Activated CD8-positive, alpha-beta T cell treated with anti-CD3 and anti-CD28 coated beads for 36 hours (primary cell): ENCODE measurements at places on chromosomes 3 and 15.

GRCh38 chr15:64755427-64755940 is 19.9 kb downstream of the RBPMS2 start:
- no peak for DNase-seq

- no peak for DNase-seq
Measured at GRCh38 chr3:117630885-117631284, 921.3 kb downstream of the TUSC7 start.

- no peak for DNase-seq
Measured at GRCh38 chr3:127068871-127069270, 86.0 kb downstream of the PLXNA1 start.

- no peak for DNase-seq
Measured at GRCh38 chr3:123869165-123869564, 15.0 kb downstream of the MYLK start.

GRCh38 chr15:69615736-69616135 is 163.1 kb downstream of the RPLP1 start:
- DNase-seq: no peak

- DNase-seq: no peak
Measured at GRCh38 chr3:116339441-116340028, 105.8 kb downstream of the LSAMP start.

- no peak for DNase-seq
Measured at GRCh38 chr3:186847437-186847836, 4.9 kb downstream of the ADIPOQ start.

GRCh38 chr15:70063261-70063925 is 34.3 kb downstream of the TLE3 start:
- DNase-seq: no peak

GRCh38 chr15:98568382-98569017 is 79.8 kb upstream of the IGF1R start:
- DNase-seq: no peak

- DNase-seq: no peak
Measured at GRCh38 chr3:9947025-9947995, 4.9 kb downstream of the PRRT3 start.

GRCh38 chr3:81013360-81013759 is 748.1 kb downstream of the GBE1 start:
- no peak for DNase-seq

DNA sequence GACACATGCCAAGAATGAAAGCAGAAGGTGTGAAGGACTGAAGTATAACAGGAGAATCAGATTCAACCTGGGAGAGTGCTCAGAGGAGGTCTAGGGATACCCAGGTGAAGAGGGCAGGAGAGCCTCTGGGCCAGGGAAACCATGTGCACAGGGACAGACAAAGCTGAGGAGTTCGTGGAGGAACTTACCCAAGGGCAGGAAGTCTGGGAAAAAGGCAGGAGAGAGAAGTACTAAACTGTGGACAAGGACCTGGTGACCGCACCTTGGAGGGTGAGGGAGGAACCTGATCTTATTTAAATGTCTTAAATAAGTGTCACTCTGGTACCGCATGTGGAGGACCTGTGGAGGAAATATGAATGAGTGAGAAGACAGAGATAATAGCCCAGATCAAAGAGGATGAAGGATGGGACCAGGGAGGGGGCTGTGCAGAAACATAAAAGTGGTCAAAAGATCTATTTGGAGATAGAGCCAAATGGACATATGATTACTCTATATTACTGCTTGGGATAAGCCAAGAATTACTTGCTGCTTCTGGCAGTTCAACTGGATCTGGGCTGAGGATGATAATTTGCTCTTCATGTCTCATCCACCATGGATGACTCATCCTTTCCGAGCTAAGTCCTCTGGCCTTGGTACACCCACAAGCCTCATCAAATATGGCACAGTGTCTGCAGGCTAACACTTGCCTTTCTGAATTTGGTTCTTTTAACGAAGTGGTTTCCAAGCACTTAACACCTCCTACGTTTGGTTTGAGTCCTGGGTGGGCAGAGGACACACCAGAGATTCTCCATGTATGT is 116.9 kb upstream of the NMNAT3 start:
- no peak for DNase-seq
